Activated T-cell treated with anti-CD3 and anti-CD28 coated beads for 24 hours (primary cell): ENCODE measurements at places on chromosomes 3 and 15.
A peak's percentile ranks its signal among the peaks of the same experiment; 100 is the strongest.

DNA sequence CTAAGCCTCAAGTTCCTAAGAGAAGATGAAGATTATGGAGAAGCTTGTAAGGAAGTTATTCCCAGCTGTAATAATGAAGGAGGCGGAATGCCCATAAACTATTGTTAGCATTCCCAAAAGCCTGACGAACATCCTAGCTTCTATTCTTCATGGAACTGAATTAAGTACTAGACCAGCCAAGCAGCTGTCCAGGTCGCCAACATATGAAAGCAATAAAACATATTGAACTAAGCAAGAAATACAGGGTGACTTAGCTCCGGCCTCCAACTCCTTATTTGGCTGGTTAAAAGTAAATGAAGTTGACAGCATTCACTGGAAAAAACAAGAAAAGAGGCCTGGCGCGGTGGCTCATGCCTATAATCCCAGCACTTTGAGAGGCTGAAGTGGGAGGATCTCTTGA, 174.0 kb upstream of the TPM1 start:
- DNase-seq: no peak

DNA sequence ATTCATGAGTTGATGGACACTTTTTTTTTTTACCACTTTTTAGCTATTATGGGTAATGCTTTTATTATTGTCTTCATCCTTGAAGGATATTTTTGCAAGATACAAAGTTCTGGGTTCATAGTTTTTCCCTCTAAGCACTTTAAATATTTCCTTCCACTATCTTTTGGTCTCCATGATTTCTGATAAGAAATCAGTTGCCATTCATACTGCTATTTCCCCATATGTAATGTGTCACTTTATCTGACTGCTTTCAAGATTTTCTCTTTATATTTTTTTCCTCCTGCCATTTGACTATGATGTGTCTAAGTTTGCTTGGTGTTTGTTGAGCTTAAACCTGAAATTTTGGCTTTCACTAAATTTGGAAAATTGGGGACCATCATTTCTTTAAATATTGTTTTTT, 19.3 kb downstream of the NRG4 start:
- DNase-seq: no peak

GRCh38 chr3:13411186-13411860, 8.8 kb downstream of the NUP210 start:
- DNase-seq: no peak

GRCh38 chr3:116198087-116198486, 247.2 kb downstream of the LSAMP start:
- DNase-seq: no peak

GRCh38 chr3:12967606-12968351, 105.5 kb downstream of the IQSEC1 start:
- peak; percentile 85 for DNase-seq

DNA sequence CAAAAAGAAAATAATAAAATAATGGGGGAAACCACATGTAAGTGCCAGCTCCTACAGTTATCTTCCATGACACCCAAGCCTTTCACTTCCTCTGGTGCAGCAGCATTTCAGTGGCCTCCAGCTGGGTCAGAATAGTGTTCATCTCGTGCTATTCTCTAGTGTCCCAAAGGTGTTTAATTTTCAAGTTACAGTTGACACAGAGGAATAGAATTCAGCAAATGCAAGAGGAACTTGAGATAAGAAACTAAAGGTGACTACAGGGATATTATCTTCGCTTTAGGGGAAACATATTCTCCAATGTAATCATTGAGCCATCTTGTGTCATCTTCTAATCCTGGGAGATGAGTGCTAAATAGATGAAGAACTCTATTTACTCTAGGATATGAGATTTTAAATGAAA, 212.8 kb downstream of the EPHA3 start:
- no peak for DNase-seq

DNA sequence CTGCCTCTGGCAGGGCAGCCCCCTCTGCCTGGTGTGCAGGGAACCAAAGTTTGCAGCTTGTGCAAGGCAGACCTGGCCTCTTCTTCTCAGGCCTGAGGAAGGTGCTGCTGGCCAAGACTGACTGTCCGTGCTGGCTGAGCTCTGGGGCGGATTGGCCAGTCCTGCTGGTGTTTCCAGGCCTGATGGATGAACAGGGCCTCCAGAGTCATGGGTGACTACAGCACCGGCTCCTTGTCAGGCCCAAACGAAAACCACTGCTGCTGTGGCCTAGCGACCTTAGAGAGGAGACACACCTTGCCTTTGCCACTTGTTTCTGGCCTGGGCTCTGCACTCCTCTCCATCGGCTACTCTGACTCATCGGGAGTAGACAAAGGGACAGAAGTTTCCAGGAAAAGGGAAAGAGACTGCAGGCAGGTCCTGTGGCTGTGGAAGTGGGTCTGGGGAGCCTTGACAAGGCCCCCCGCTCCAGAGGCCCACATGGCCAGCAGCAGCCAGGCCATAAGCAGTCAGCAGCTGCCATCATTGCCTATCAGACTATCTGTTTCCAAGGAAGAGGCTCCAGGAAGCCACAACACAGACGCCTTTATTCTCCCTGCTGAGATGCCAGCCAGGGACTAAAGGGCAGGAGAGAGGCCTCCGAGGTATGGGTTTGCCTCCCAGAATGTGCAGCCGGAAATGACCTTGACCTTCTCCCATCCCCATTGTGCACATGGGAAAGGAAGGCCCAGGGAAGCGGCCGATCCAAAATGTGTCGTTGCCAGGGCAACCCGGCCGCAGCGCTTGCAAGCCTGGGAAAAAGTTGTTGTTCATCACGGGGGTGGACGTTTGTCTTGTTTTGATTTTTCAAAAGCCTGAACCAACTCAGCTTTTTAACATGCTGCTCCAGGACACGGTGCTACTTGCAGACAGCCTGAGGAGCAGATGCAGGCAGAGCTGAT, 160.5 kb downstream of the CHSY1 start:
- no peak for DNase-seq

GRCh38 chr15:32979710-32980109, 214.8 kb downstream of the FMN1 start:
- DNase-seq: no peak

DNA sequence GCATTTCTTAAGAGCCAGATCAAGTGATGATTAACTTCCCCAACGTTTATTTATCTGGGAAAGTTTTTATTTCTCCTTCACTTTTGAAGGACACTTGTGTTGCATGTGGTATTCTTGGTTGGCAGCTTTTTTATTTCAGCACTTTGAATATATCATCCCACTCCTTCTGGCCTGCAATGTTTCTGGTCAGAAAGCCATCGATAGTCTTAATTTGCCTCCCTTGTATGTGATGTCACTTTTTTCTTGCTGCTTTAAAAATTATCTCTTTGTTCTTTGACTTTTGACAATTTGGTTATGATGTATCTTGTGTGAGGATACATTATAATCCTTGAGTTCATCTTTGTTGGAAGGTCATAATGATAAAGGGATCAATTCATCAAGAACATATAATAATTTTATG, 503.2 kb downstream of the OTOL1 start:
- no peak for DNase-seq

GRCh38 chr3:65948841-65949573, 89.7 kb downstream of the MAGI1 start:
- no peak for DNase-seq

GRCh38 chr3:44326019-44326418, 12.5 kb upstream of the TCAIM start:
- no peak for DNase-seq

- no peak for DNase-seq
Measured at GRCh38 chr15:39508536-39508935, 72.3 kb upstream of the THBS1 start.

- DNase-seq: no peak
Measured at GRCh38 chr3:20837676-20838302, 651.8 kb upstream of the SGO1 start.

- no peak for DNase-seq
Measured at GRCh38 chr3:31755926-31756658, 223.4 kb downstream of the STT3B start.

DNA sequence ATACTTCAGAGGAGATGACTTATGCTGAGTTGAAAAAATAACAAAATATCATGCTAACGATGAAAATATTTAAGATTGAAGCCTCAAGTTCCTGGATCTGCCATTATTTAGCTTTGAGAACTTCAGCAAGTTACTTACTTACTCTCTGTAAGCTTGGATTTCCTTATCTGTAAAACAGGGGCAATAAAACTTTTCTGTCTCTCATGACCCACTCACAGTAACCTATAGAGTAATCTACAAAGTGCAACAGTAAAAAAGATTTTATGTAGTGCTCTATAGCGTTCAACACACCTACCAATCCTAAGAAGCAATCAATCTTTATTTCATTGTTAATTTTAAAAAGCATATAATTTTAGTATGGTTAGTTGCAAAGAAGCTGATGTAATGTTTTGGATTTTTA, 478.6 kb downstream of the ZIC1 start:
- no peak for DNase-seq

DNA sequence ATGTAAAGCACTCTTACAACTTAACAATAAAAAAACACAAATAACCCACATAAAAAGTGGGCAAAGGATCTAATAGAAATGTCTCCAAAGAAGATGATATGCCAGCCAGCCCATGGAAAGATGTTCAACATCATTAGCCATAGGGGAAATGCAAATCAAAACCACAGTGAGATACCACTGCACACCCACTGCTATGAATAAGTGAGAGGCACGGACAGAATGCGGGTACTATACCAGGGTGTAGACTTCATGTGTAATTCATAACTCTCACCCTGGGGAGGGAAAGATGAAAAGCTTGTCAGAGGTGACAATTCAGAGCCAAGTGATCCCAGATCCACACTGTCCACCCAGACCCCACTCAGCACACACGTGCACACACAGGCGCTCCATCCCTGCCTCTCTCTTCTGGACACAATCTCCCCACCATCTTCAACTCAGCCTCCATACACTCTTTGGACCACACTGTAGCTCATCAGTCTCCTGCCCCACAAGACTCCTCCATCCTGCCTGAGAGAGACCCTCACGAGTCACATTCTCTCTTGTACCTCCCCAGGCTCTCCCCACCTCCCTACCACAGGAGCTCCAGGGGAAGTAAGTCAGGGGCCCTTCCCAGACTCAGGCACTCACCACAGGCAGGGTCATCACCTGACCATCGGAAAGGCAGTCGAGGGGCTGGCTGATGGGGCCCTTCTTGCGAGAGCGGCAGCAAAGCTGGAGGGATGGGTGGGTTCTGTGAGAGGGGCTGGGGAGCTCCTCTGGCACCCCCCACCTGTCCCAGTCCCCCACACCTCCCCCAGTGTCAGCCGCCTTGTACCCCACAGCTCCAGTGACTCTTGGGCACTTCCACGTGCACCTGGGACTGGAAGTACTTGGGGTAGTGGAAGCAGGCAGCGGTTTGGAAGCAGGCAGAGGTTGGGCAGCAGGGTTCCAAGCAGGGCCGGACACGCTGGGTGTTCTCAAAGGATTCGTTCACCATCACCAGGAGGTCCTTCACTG, 21.3 kb downstream of the PLA2G4E start:
- no peak for DNase-seq

DNA sequence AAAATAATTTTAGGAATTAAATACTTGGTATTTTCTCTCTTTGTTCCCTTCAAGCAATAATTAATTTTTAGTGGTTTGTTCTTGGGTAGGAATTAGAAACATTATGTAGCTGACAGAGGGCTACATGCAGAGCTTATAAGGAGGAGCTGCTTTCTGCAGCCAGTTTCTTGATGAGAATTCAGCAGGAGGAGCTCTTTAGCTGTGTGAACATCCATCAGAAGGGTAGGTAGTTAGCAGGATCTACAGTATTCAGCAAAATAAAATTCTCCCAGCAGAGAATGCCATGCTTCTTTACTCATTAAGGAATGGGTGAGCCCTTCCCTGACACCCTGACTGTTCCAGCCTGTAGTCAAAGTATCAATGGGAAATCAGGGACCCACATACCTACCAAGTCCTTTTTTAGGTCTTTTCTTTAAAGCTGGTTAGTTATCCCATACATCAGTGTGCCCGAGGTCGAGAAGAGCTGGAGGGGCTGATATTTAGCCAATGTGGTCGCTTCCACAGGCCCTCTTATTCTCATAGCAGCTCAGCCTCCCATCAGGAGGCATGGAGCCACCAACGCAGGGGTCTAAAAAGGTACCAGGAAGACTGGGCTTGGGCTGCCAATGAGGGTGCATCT, 54.0 kb downstream of the KCNAB1 start:
- no peak for DNase-seq

GRCh38 chr3:66253790-66254620, 33.2 kb downstream of the SLC25A26 start:
- DNase-seq: no peak

DNA sequence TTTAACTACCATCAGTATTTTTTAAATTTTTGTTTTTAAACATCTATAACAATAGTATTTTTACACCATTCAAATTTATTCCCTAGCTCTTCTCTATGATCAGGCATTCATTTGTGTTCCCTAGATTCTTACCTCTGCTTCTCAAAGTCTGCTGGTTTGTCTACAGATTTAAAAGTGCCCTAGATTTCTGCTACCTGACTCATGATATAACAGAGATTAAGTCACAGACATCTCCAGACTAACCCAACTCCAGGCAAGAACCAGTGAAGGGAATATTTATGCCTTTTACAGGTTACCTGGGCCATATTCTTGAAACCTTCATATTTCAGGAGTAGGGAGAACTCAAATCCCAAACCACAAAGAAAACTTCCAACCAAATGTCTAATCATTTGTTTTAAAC, 38.8 kb downstream of the ADAM10 start:
- DNase-seq: no peak

DNA sequence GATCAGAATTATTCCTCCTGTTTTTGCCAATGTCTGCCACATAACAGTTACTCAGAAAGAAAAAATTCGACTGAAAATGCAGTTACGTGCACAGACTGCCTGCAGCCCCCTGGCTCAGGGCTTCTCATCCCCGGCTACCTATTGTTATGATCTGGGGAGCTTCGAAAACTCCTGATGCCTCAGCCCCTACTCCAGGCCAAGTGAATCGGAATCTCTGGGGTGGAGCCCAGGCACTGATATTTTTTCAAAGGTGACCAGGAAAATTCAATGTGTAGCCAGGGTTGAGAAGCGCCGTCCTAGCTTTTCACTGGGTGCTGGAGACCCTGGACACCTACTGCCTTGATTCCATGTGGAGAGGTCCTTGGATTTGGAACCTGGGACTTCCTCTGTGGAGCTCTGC, 8.5 kb downstream of the ADAMTS17 start:
- DNase-seq: no peak

DNA sequence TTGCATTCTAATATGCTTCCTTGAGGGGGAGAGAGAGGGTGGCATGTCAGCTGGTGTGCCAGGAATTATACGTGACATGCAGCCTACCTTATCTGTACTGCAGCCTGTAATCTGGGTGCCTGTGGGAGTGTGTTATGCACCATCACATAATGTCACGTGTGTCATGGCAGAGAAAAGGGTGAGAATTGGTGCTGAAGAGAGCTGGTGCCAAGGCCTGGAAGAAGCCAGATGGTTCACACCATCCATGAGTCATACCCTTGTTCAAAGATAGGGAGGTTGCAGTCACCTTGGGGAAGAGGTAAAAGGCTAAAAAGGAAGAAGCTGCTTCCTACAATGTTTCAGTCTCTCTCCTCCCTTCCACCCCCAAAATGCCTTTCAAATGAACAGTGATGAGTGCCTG, 5.3 kb downstream of the BRPF1 start:
- DNase-seq: no peak

DNA sequence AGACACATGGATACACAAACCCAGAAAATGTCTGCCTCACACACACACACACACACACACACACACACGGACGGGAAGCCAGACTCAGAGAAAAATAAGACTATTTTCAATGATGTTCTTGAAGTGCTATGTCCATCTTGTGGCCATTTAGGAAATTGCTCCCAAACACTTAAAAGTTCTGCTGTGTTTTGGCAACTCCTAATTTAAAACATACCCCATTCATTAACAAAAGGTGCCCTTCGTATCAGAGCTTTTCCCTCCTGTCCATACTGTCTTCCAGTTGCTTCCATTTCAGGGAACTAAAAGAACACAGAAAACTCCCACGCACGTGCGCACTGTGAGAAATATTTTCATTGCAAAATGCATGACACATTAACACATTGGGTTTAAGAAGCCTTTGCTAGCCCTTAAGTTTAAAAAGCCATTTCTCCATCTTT, 44.6 kb downstream of the SLC12A1 start:
- DNase-seq: no peak
